IPS DF 19.7 (cell line): ENCODE measurements at places on chromosomes 12 and 14.

- no peak for DNase-seq
These were observed 101.5 kb downstream of the NAV3 start for GRCh38 chr12:77932216-77932615.

- DNase-seq: no peak
These were observed 5.8 kb upstream of the TMEM63C start for GRCh38 chr14:77175843-77176242.

DNA sequence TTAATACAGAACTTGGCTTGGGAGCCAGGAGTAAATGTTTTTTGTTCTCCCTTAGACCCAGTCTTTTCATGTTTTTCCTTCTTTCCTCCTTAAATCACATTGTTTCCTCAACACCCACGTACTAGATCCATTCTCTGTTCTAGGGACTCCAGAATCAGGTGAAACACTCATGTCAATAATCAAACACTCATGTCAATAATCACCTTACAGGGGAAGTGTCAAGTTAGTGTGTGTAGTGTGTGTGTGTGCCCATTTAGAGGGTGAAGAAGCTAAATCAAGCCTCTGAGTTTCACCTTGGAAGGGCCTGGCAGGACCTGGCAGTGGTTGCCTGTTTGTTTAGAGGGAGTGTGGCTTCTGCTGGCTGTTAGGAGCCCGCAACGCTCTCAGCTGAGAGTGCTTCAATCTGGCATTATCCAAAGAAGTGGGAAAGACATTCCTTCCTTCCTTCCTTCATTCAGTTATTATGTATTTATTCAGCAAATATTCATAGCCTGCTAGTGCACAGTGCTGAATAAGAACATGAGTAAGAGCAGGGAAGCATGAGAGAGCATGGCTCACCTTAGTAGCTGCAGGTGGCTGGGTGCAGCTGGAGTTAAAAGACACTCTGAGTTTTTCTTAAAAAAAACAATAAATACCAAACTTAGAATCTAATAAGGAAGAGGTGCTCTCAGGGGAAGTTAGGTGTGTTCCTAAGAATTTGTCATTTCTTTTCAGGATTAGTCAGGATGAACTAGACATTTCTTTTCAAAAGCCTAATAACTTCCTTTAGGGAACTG is 17.6 kb upstream of the EID3 start:
- DNase-seq: no peak

DNA sequence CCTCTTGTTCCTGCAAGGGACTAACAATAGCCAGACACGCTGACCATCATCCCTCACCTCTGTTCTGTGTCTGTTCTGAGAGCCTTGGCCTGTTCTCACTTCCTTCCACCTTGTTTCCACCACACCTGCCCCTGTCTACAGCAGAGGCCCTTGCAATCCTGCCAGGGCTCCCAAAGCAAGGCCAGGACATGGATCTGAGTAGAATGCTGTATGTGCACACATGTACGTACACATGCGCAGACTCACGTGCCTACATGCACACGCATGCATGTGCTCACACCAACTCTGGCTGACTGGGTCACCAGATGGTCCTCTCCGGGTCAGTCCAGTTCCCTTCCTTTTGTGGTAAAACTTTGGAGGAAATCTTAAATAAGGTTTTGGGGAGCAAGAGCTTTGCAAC is 133.0 kb upstream of the C14orf180 start:
- no peak for DNase-seq
